ENCODE measurements at places on chromosomes 2 and 18. TPM values are rescaled to one million over a fixed set of nuclear protein-coding genes. Genes with fewer than 3 reads are reported as not detected.

TEX44 gene
- not detected for polyA plus RNA-seq

PDCD1 gene
- polyA plus RNA-seq, result not detected

CNDP1 gene
- polyA plus RNA-seq, result not detected

AMER3 gene
- polyA plus RNA-seq, result not detected

B4GALT6 gene
- 13.0 TPM for polyA plus RNA-seq

SCN7A gene
- polyA plus RNA-seq, result 49.4 TPM

OTX1 gene
- polyA plus RNA-seq, result not detected

CFAP221 gene
- polyA plus RNA-seq, result 1.2 TPM

POTEE gene
- polyA plus RNA-seq, result 0.13 TPM

POU3F3 gene
- 0.11 TPM for polyA plus RNA-seq

CRYBA2 gene
- polyA plus RNA-seq, result not detected

ELOA2 gene
- polyA plus RNA-seq, result not detected

CCBE1 gene
- polyA plus RNA-seq, result 4.2 TPM

RAB27B gene
- polyA plus RNA-seq, result 0.98 TPM

IRS1 gene
- 23.8 TPM for polyA plus RNA-seq

MARCO gene
- polyA plus RNA-seq, result 0.93 TPM

NEU2 gene
- polyA plus RNA-seq, result not detected

All from muscle of arm (tissue), 14 donors.